RWPE1 (cell line): ENCODE measurements at places on chromosomes 12 and 14.

- DNase-seq, result no peak
Measured at GRCh38 chr12:9700606-9700956, 31.1 kb downstream of the CLEC2D start.

DNA sequence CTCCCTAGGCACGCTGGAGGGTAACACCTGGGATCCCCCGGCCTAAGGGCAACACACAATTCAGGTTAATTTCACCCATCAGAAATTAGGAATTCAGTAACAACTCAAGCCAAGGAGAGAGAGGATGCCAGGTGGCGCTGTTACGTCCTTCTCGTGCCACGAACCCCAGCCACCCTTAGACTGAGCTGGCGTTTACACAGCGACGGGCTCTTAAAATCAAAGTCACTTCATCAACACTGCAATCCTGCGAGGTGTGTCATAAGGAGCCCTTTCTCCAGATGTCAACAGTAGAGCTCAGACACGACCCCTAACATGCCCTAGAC is 110.6 kb upstream of the TMEM132D start:
- no peak for DNase-seq

DNA sequence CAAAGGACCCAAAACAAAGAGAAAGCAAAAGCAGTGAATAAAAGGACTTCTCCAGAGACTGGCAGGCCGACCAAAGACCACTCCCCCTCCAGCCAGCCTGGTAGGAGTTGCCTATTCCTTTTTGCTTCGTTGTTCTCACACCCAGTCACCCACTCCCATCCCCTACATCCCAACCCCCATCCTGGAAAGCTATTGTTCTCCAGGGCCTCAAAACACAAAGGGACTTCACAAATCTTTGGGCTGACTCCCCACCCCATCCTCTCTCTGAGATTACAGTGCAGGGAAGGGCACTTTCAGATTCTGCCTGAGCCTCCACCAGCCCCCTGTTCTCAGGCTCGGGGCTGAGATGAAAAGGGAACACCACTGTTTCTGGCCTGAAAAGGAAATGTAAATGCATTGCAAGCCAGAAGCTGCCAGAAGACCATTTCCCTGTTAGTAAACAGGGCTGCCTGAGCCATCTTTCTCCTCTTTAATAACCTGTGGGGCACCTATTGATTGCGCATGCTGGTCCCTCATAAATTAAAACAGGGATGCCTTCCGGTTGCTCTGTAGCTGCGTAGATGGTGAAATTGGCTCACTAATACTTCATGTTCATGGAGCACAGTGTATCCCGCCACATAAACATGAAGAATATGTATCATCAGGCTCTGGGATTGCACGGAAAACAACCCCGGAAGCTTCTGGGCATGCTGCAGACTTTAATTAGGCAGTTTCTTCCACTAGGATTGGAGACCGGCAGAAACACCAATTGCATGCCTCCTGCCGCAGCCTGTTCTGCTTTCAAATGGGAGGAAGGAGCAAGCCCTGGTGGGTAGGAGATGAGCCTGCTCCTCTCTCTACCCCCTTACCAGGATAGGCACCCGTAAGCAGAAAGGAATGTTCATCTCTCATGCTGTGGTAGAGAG is 130.3 kb upstream of the FUT8 start:
- no peak for DNase-seq

- no peak for DNase-seq
Measured at GRCh38 chr14:90560558-90560957, 163.7 kb downstream of the CALM1 start.

DNA sequence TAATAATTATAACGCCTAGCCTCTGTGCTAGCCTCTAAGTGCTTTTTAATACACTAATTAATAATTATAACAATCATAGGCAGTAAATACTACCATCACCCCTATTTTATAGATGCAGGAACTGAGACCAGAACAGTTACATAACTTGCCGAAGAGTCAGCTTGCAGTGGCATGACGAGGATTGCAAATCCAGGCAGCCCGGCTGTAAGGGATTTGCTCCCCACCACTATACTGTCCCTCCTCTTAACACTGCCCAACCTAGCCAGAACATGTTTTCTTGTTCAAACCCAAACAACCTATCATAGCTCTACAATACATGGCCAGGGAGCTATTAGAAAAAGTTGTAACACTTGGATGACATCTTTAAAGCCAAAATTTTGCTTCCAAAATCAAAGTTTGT is 33.9 kb upstream of the VASH1 start:
- no peak for DNase-seq

- DNase-seq, result no peak
Measured at GRCh38 chr12:97301576-97301975, 161.0 kb upstream of the RMST start.

DNA sequence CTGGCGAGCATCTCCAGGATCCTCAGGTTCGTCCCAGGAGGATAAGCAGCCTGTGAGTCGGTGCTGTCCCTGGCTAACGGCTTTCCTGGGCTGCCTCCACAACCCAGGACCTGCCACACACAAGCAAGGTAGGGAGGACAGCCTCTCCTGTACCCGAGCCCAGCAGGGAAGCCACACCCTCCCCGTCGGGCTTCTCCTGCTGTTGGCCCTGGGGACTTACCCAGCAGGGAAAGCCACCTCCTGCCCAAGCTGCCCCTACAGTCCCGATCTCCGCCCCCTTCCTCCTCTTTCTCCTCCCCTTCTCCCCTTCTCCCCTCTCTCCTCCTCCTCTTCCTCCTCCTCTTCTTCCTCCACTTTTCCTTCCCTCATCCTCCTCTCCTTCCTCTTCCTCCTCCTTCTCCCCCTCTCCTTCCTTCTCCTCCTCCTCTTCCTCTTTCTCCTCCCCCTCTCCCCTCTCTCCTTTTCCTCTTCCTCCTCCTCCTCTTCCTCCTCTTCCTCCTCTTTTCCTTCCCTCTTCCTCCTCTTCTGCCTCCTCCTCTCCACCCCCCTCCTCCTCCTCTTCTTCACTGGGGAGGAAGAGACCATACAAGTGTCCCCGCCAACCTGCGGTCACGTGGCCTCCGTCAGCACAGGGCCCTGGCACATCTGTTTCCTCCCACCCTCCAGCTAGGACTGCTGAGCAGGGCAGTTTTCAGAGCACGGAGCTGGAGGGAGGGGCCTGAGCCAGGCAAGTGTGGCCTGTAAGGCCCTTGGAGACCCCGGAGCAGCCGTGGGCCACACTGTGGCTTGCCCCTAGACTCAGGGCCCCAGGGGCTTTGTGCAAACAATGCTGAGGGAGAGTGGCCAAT is 17.3 kb upstream of the RFLNA start:
- DNase-seq, result no peak

GRCh38 chr12:50069539-50069938 is 12.1 kb downstream of the ASIC1 start:
- no peak for DNase-seq

- DNase-seq, result no peak
Measured at GRCh38 chr14:72663956-72664650, 229.8 kb downstream of the DPF3 start.

DNA sequence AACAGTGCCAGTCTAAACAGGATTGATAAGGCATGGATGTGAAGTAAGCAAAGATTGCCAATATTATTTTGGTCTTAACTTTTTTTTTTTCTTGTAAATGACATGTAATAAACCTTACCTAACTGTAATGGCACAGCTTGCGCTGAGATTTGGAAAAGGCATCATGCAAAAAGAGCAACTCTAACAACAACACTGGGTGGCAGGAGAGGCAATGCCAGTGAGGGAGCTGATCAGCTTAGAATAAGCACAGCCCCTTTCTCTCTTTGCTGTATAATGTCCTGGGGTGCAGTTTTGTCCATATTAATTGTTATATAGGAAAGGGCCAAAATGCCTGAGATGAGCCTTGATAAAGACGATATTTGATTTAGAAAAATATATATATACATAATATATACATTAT is 1589.7 kb upstream of the FLRT2 start:
- DNase-seq, result no peak

- no peak for DNase-seq
Measured at GRCh38 chr14:30312214-30312613, 246.7 kb upstream of the G2E3 start.

GRCh38 chr14:67453575-67454300 is 34.8 kb downstream of the TMEM229B start:
- DNase-seq, result no peak

GRCh38 chr12:25384038-25384892 is 133.5 kb upstream of the KRAS start:
- no peak for DNase-seq

DNA sequence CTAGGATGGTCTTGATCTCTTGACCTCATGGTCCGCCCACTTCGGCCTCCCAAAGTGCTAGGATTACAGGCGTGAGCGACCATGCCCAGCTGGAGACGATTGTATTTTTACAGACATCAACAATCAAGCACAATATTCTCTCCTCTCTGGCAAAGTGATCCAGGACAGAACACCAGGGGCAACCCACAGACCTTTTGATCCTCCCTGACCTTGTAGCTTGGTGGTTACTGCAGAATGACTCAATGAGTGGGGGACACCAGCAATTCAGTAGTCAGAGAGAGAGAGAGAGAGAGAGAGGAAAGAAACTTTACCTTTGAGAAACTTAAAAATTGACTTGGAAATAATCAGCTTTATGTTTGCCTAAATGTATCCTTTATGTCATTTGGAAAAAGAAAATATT is 51.2 kb downstream of the DRAM1 start:
- no peak for DNase-seq

GRCh38 chr14:99675382-99675835 is 8.7 kb upstream of the CYP46A1 start:
- no peak for DNase-seq

GRCh38 chr12:110565894-110566871 is 16.9 kb downstream of the PPTC7 start:
- peak; percentile 83 for DNase-seq

DNA sequence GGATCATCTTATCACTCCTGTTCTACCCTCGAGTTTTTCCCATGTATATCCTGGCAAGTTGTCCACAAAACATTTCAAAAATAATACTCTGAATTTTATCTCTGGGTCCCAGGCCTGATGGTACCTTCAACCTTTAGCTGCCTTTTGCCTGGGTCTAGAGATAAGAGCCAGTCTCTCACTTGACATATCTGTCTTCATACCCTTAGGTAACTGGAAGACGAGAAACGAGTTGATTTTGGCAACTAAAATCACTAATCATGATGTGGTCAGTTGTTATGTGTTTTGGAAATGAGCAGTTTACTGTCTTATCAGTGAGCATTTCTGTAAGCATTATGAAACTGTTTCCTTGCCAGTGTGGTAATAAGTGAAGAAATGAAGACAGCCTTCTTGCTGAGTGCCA is 6.3 kb downstream of the RNF10 start:
- no peak for DNase-seq

GRCh38 chr12:5516371-5517241 is 84.7 kb downstream of the NTF3 start:
- DNase-seq, result no peak
